ENCODE measurements at places on chromosomes 5 and 9.
A peak's percentile ranks its signal among the peaks of the same experiment; 100 is the strongest.

DNA sequence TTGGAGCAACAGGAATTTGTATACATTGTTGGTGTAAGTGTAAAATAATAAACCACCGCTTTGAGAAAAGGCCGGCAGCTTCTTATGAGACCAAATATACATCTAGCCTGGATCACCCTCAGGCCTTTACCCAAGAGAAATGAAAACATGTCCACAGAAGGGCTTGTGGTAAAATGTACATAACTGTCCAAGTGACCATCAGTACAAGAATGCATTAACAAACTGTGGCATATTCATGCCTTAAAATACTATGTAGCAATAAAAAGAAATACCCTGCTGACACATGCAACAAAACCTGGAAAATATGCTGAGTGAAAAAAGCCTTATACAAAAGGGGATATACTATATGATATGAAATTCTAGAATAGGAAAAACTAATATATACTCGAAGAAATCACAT lies 311.9 kb upstream of the TRPC7 start:
- no peak for DNase-seq

DNA sequence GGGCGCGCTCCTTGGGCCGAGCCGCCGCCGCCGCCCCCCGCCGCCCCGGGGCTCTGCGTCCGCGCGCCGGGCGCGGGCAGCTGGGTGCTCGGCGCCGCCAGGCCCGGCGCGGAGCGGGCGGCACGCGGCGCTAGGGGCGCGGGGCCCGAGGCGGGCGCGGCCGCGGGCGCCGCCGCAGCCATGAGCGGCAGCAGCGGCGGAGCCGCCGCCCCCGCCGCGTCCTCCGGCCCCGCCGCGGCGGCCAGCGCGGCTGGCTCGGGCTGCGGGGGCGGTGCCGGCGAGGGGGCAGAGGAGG lies 351 bp downstream of the TRIO start:
- DNase-seq, result no peak

DNA sequence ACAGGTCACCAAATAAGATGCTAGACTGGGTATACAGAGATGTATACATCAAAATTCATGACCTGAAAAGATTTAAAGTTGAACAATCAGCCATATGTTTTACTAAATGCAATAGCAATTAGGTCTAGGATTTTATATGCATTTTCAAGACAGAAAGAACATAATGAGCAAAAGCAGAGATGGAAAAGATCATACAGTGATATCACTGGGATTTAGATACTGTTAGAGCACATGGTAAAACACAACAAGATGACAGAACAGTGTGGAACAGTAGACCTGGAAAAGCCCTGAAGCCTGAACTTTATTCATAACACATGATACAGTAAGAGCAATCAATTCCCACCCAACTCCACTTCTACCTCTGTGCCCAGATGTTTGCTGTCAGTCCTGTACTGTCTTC lies 585.9 kb downstream of the PRR16 start:
- no peak for DNase-seq

DNA sequence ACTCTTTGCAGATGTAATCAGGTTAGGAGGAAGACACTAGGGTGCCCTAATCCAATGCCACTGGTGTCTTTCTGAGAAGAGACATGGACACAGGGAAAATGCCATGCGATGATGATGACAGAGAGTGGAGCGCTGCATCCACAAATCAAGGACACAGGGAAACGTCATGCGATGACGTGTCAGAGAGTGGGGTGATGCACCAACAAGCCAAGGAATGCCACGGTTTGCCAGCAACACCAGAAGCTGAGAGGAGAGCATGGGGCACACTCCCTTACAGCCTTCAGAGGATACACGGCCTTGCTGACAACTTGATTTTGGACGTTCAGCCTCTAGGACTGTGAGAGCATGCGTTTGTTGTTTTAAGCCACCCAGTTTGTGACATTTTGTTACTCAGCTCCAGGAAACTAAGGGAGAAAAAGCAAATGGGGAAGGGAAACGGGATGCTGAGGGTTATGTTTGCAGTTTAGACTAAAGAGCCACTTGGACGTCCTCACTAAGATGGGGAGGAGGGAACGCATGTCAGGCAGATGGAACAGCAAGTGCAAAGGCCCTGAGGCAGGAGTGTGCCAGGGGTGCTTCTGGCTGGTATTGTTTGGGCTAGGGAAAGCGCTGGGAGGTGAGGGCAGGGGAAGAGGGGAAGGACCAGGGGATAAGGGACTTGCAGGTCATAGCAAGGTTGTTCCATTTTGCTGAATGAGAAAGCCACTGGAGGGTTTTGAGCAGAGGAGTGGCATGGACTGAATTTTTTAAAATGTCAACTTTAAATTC lies 2.5 kb upstream of the TENT4A start:
- DNase-seq, result no peak

- DNase-seq, result peak; percentile 19
Measured at GRCh38 chr5:138606378-138607064, 31.3 kb upstream of the HSPA9 start.

- no peak for DNase-seq
Measured at GRCh38 chr9:99867968-99868367, 38.5 kb upstream of the STX17 start.

DNA sequence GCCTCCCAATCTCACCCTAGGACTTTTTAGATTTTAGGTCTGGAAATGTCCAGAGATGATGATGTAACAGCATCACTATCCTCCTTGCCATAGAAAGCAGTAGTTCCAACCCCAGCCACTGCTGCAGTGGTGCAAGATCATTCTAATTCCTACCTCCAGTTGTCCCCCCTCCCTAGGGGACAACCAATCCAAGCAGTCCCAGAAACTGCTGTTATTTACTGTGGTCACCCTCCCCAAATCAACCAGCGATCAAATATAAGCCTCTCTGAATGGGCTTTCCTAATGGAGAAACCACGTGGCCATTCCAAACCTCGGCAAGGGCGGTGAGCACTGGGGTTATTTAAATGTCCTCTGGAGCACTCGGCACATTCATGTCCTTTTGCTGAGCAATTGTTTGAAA lies 159.8 kb downstream of the SLF1 start:
- DNase-seq, result no peak

GRCh38 chr5:74641735-74642542 lies 1.4 kb upstream of the ENC1 start:
- DNase-seq, result peak; percentile 67

DNA sequence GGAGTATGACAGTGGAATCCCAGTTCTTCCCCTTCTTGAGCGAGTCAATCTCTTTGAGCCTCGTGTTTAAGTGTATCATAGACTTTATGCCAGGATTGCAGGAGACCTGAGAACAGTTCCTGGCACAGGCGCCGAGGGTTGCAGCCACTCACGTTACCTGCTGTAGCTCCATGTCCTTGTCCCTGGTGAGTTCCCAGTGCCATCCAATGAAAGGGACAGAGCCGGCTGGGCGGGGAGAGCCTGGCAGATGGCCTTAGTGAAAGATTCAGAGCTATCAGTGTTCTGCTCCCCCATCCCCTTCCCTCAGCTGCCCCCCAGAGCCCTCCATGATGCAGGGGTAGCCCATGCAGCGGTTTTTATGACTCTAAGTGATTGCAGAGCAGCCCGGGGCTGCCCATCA lies 554.0 kb downstream of the BNC2 start:
- no peak for DNase-seq

- DNase-seq, result no peak
Measured at GRCh38 chr9:26346942-26347477, 545.6 kb downstream of the CAAP1 start.

DNA sequence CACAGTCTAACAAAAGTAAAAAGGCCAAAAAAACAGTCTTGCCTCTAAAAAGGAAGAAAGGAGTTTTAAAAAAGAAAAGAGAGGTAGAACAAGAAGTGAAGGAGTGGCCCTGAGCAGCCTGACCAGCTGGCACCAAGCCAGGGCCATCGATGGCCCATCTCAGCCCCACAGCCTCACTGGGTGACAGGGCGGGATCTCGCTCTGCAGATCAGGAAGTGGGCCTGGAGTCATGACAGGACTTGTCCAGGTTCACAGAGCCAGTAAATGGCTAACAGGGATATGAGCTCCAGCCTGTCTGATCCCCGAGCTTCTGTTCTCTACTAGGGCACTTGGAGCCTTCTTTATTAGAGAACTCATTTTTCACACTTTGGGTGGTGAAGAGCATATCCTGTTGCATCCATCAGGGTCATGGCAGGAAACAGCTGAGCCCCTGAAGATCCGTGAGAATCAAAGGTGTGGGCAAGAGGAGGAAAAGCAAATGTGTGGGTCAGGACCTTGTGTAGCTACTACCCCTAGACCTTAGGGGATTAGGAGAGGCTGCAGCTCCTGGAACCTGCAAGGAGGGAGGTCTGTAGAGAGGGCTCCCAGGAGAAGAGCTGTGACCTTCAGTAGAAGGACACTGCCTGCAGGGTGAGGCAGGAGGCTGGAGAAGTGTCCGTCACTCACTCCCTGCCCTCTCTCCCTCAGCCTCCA lies 299.0 kb upstream of the MSX2 start:
- no peak for DNase-seq
